AML-193 (cell line): ENCODE measurements at places on chromosomes 7 and 10.

DNA sequence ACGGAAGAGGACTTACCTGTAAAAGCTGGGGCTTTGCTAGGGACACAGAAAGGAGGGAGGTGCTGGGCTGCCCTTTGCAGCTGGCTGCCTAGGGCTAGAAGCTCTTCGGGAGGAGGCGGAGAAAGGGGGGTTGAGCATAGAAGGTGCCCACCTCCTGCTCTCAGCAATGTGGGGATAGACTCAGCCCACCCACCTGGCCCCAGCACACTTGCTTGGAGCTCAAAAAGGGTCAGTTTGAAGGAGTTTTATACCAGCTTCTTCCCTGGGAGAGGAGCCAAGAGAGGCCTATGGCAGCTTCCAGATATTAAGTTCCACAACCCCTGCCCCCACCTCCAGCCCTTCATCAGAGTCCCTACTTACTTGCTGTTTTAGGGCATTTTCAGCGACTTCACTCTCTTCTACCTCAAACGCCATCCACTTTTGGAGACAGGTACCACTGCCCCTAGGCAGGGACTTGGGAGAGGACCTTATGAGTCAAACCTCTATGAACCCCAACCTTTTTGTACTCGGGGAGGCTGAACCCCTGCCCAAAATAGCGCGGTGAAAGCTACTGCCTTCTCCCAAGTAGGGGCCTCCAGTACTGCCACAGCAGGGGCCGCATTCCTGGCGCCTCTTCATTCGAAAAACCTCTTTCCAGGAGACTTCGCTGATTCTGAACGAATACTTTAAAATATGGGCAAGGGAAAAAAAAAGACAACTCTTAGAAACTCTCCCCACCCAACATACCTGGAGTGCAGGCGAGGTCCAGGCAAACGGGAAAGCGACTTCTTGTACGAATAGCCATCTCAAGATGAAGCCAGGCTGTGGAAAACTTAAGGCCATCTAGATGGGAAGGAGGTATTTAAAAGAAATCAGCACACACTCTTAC lies 1.2 kb upstream of the EVX1 start:
- no peak for DNase-seq

DNA sequence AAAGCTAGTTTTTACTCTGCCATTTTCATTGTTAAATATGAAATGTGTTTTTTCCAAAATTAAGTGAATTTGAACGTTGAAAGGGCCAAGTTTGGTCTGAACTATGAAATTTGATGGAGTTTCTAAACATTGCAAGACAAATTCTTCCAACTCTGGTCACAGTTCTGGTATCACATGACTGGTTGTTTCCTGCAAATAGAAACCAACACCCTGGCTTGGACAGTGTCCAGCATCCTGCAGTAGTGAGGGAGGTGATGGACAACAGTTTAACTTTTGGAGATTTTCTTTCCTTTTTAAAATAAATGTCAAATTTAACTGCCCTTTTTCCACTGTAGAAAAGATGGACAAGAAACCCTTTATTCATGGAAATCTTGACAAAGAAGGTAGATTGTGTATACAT lies 54.8 kb upstream of the AGBL3 start:
- DNase-seq = no peak

DNA sequence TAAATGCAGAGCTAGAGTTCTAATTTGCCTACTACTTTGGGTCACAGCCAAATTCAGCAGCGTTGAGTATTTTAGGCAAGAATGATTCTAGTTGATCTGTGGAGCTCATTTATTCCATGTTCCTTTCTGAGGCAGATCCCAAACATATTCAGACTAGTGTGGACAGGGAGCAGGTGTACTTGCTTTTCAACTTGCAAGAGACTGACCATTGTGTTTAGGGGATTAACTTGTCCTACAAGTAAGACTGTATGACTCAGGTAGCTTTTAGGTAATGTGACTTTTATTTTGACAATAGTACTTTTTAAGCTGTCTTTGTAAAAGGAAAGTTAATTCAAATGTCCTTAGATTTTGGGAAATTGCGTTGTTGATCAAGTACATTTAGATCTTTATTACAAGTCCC lies 285.5 kb downstream of the TWIST1 start:
- DNase-seq = no peak

- no peak for DNase-seq
These were observed at the start of gene PFKP for GRCh38 chr10:3067118-3067858. TSS of gene PFKP (plus strand) at chr10:3067548. CDS start at chr10:3067596, 48 bp downstream.

DNA sequence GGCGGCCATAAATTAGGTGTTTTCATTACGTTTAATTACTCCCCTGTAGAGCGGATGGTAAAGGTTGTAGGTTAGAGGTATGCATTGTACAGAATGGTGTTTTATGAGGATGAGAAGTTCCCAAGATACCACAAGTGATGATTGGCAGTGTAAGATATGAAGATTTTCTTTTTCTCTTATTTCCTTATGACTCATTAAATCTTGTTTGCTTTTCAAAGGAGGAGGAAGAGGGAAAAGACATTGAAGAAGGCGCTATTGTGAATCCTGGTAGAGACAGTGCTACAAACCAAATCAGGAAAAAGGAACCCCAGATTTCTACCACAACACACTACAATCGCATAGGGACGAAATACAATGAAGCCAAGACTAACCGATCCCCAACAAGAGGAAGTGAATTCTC lies 133.9 kb downstream of the AASS start:
- DNase-seq = no peak

DNA sequence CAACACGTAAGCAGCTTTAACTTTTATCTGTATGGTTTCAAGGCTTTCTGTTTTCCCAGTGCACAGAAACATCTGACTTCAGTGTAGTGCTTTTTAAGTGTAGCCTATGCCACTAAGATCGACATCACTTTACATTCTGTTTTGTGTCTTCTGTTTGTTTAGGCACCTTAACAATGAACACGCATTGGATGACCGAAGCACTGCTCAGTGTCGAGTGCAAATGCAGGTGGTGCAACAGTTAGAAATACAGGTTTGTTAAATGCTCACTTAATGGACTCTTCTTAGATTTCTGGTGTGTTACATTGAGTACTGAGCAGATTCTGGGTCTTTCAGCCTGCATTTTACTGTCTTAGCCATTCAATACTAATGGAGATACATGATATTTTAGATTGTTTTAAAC lies 237.4 kb downstream of the FOXP2 start:
- no peak for DNase-seq

DNA sequence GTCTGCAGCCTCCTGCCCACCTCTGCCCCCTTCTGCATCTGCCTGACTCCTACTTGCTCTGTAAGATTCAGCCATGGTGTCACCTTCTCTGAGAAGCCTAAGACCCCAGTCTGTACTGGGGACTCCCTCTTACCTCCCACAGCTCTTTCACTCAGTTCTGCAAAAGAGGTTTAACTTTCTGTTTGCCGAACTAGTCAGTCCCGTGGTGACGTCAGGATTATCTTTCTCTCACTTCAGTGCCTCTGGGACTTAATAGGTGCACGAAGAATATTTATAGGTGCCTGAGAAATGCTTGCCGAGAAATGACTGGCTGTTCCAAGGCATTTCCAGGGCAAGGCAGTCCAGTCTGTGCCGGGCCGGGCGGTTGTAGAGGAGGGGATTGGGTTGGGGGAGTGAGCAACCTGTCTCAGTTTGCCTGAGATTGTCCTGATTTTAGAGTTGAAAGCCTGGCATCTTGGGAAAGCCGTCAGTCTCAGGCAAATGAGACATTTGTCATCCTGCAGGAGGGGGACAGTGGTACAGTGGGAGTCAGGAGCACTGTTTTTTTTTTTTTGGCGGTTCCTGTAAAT lies 227.5 kb upstream of the NPVF start:
- no peak for DNase-seq

- no peak for DNase-seq
These were observed 128.8 kb downstream of the LHPP start for GRCh38 chr10:124590216-124591122.

- no peak for DNase-seq
These were observed 34.6 kb upstream of the UNCX start for GRCh38 chr7:1197997-1198625.

- no peak for DNase-seq
These were observed 23.7 kb downstream of the NMT2 start for GRCh38 chr10:15144788-15145187.

DNA sequence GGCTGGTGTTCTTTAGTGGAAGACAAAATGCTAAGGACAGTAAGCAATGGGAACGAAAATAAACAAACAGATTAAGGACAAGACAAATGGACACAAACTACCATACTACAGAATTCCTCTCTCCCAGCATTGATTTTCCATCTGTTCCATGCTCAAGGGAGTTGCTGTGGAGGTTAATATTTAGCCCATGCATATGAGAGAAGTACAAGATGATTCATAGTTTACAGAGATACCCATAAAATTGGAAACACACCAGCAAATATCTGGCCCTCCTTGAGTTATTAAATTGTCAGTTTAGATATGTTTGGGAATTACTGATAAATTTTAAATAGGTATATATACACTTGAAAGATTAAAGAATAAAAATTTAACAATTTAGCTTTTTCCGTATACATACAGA lies 69.8 kb downstream of the GLI3 start:
- no peak for DNase-seq

GRCh38 chr7:113813471-113813870 lies 105.3 kb downstream of the PPP1R3A start:
- no peak for DNase-seq

GRCh38 chr10:114246679-114247305 lies 7.7 kb downstream of the VWA2 start:
- no peak for DNase-seq

GRCh38 chr7:130342701-130343380 lies 1.8 kb upstream of the CPA5 start:
- DNase-seq = no peak

- no peak for DNase-seq
These were observed 12.8 kb downstream of the FLNC start for GRCh38 chr7:128842674-128843641.

- no peak for DNase-seq
These were observed 56.8 kb upstream of the DDC start for GRCh38 chr7:50621973-50622490.

- DNase-seq = no peak
These were observed 61.4 kb downstream of the ZRANB1 start for GRCh38 chr10:125003146-125003900.

DNA sequence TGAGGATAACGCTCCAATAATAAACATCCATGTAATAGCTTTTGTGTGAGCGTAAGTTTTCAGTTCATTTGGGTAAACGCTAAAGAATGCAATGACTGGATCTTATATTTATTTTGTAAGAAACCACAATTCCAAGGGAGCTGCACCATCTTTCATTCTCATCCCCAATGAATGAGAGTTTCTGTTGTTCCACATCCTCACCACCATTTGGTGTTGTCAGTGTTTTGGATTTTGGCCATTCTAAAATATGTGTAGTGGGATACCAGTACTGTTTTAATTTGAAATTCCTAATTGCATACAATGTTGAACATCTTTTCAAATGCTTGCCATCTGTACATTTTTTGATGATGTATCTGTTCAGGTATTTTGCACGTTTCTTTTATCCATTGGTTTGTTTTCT lies 50.9 kb upstream of the SEMA3D start:
- no peak for DNase-seq

GRCh38 chr7:157516311-157516710 lies 179.5 kb downstream of the DNAJB6 start:
- DNase-seq = no peak

DNA sequence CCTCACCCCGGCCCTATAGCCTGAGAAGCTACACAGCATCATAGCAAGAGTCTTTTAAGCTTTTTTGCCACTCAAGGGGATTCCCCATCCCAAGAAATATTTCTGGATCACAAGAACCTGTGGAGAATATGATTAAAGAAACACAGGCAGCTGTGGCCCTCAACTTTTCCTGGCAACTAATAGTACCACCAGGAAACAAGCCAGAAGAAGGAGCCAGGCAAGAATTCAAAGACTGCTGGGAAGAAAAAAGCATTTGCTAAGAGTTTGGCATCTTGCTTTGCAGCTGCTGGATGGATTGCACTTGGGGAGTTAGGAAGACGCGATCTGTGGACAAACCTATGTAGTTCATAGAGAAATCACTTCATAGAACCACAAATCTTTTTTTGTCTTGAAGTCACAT lies 437.8 kb downstream of the PLXDC2 start:
- DNase-seq = no peak

DNA sequence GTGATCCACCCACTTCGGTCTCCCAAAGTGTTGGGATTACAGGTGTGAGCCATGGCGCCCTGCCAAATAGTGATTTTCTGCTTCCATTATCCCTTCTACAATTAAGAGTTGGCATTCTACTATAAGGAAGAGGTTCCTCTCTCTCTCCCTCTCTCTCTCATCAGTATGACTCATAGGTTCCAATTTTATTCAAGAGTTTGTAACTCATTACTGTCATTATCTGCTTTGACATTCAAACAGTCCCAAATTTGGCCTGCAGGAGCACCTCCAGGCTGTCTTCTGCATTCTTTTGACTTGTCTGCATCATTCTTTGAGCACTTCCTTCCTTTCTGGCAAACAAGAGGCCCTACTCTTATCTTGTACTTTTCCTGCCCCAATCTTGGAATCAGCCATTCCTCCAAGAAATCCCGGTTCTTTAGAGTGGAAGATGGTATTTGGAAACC lies 33.2 kb upstream of the CALU start:
- DNase-seq = no peak

DNA sequence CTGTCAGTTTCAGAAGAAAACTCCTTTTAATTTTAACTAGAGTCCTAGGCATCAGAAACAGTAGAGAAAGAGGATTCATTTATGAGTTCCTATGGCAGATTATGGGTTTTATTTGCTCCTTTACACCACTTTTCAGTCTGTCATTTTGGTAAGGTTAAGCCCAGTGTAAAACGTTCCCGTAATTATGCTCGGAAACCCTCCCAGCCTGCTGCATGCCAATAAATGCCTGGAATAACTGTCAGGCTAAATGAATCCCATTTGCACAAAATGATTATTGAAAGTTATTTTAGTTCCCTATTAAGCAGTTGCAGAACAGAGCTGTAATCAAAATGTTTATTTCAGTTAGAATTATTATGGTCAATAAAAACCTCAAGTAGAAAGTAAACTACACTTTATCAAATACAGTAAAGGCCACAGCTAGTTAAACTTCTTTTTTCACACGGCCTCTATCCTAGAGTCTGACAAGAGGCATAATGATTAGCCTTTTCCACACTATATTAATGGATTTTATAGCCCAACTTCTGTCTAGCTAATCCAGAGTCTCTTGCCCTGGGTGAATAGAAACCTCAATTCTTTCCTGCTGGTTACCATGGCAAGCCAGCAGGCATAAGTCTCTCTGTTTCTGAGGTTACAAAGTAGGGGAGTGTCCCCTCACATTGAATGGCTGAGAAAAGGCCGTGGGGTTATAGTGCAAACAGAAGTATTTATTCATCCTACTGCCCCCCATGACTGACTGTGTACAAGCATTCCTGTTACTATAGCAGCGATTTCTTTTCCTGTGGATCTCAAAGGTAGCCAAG lies 80.8 kb upstream of the NPVF start:
- DNase-seq = no peak

DNA sequence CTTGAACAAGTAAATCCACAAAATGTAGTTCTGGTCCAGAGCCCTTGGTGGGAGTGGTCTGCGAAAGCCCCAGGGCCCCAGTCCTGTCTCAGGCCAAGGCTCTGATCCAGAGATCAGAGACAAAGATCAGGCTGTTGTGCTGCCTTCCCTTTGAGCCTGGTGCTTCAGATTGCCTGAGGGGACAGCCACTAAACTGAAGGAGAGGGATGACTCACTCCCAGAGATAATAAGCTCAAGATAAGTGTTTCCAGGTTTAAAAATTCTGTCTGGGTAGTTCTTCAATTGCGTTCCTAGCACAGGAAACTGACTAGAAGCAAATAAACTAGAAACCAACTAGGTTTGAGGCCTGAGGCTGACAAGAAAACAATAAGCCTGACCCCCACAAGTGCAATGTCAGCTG lies 190.2 kb downstream of the RAMP3 start:
- no peak for DNase-seq
